Stimulated activated CD8-positive, alpha-beta memory T cell treated with anti-CD3 and anti-CD28 coated beads, Interleukin-4, amount 100 ng/mL, for 1 hour (primary cell): ENCODE measurements at places on chromosomes 5 and 9.

- no peak for DNase-seq
Observed at GRCh38 chr5:1010181-1010510, 1.5 kb downstream of the NKD2 start.

DNA sequence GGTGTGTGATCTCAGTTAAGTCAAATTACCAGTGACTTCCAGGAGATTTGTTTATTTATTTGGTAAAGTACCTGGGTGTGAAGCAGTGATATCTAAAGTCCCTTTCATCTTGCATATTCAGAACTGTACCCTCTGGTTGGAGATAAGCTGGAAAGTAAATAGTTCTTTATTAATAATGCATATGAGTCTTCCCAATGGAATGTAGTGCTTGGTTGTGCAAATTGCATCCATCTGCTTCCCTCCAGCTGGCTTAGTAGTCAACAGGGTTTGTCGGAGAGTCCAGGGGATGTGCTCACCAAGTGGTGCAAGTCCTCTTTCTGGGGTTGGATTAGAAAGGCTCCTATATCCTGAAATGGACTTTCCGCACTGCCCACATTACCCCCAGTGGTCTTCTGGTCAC, 42.0 kb downstream of the TRPM3 start:
- no peak for DNase-seq

GRCh38 chr9:82397534-82397933, 409.0 kb downstream of the SPATA31D1 start:
- no peak for DNase-seq

- DNase-seq: no peak
Observed at GRCh38 chr5:175847503-175847902, 23.9 kb upstream of the CPLX2 start.

DNA sequence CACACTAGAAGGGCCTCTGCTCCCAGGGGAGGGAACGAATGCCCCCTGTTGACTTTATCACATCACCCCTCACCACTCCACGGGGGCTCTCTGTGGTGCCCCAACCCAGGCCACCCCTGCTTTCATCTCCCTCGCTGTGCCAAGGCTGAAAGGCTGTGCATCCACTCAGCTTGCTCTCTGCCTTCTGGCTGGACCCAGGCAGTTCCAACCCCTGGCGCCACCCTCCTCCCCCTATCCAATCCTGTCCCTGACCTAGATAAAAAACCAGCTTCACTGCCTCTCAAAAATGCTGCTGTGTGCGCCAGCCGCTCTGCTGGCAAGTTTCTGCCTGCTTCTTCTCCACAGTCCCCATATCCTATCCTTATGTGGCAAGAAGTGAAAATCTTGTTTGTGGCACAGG, 22.4 kb upstream of the CORO2A start:
- DNase-seq: no peak

DNA sequence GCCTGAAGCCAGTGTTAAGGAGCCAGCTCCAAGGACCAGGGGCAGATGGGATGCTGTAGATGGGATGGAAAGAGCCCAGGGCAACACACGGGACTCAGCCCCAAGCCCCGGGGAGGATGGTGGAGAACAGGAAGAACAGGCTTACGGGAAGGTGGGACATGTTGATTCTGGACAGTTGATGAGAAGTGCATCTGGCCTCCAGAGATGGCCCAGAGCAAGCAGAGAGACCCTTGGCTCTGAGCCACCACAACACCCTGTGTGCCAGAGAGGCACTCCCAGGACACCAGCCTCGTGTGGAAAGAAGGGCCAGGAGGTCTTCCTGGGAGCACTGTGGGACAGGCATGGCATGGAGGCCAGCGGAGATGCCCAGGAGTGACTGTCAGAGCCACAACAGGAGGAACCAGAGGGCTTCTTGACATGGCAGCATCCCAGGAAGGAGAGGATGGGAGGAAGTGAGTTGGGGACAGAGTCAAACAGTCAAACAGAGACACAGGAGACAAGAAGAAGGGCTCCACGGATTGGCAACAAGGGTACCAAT, 156.3 kb upstream of the MVB12B start:
- DNase-seq: no peak

- DNase-seq: no peak
Observed at GRCh38 chr5:145829708-145830361, 5.3 kb downstream of the PRELID2 start.

DNA sequence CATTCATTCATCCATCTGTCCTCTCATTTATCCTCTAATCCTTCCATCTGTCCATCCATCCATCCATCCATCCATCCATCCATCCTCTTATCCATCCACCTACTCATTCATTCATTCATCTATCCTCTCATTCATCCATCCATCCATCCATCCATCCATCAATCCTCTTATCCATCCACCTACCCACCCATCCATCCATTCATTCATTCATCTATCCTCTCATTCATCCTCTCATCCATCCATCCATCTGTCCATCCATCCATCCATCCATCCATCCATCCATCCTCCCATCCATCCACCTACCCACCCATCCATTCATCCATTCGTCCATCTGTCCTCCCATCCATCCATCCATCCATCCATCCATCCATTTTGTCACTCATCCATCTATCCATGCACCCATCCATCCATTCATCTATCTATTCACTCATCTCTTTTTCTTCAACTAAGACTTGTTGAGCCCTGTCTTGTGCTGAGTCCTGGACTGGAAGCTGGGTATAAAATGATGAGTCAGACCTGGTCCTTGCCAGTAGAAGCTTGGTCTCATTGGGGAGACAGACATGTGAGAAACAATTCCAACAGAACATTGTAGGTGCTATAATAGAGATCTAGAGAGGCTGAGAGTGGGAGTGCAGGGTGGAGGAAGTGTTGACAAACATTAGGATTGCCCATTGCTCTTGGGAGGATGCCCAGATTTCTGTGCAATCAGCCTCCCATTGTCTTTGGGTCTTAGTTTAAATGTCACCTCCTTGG, 55.0 kb upstream of the IER5L start:
- no peak for DNase-seq

- no peak for DNase-seq
Observed at GRCh38 chr5:126360467-126360866, 62.7 kb upstream of the GRAMD2B start.

DNA sequence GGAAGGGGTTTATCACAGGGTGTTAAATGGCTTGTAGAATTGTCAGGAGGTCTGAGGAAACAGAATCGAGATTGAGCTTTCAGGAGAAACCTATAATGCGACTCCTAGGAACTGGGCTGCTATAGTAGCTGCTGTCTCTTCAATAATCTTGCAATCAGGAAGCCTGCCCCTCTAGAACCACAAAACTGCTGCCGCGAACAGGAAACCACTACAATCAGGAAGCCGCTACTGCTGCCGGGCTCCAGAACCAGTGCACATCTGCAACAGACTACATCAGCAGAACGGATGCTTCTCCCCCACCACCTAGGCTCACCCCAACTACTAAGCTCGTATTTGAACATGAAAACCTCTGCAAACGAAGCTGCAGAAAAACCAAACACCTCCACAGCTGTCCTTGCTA, 31.6 kb downstream of the TNFSF8 start:
- peak; percentile 39 for DNase-seq

- DNase-seq: no peak
Observed at GRCh38 chr5:93585041-93585766, 2.2 kb downstream of the NR2F1 start.

GRCh38 chr5:140608722-140609121, 24.3 kb downstream of the CD14 start:
- no peak for DNase-seq

DNA sequence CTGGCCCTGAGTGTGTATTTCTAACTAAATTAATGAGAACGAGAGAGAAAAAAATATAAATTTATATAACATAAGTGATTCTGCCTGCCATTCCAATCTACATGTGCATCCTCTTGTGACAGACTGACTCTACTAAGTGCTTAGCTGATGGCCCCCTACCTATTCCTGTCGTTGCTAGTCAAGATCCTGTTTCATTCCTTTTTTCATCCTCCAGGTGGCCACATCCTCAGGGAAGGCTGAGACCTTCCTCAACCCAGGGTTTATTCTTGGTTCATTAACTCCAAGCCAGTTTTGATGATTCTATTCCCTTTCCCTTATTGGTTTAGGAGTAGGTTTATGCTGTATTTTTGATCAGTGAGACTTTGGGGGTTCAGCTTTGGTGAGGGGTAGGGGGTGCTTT, 201.3 kb downstream of the C9orf152 start:
- no peak for DNase-seq

- no peak for DNase-seq
Observed at GRCh38 chr5:110258460-110259216, 467.8 kb downstream of the TMEM232 start.

DNA sequence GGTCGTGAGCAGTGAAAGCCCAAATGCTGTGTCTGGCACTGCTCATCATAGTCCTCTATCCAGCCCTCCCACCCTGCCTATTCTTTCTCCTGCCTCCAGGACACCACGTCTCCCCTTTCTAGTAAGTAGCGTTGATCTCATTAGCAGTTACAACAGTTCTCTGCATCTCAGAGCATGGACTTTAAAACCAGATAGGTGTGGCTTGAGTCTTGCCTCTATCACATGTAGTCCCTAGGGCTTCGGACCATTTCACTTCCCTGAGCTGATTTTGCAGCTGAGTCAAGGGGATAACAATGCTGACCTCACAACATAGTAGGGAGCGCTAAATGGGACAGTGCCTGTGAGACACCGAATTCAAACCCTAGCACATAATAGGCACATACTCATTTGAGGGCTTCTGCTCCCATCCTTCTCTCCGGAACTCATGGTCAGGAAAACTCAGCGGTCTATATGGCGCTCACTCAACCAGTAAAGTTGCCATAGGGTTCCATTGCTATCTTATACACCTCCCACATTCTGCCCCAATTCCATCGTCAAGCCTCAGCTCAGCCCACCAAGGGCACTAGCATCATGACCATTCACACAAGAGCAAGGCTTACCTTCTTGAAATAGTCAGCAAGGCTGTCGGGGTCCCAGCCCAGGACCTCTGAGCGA, 515 bp downstream of the LCP2 start:
- DNase-seq: no peak

GRCh38 chr9:20023961-20024571, 235.2 kb upstream of the SLC24A2 start:
- no peak for DNase-seq

- DNase-seq: no peak
Observed at GRCh38 chr5:97936231-97936630, 753.2 kb upstream of the RIOK2 start.

DNA sequence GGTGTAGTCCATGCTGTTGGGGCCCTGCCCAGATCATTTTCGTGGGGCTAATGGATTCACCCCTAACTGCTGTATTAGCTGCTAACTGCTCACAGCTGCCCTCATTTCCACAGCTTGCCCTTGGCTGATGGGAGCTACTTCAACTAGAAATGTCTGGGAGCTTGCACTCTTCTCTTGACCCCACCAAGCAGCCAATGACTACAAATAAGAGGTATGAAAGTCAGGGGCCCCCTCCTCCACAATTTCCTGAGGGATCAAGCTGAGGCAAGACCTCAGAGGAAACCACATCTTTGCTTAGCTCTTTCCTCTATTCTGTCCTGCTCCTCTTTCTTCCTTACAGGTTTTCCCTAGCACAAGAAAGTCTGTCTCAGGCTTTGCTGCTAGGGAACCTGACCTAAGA, 397.5 kb downstream of the MLLT3 start:
- no peak for DNase-seq

GRCh38 chr9:22528485-22528884, 81.9 kb downstream of the DMRTA1 start:
- no peak for DNase-seq
